ENCODE measurements at places on chromosomes 2 and 18.

GRCh38 chr2:19796035-19796695 is 105.6 kb downstream of the TTC32 start:
- no peak for DNase-seq

DNA sequence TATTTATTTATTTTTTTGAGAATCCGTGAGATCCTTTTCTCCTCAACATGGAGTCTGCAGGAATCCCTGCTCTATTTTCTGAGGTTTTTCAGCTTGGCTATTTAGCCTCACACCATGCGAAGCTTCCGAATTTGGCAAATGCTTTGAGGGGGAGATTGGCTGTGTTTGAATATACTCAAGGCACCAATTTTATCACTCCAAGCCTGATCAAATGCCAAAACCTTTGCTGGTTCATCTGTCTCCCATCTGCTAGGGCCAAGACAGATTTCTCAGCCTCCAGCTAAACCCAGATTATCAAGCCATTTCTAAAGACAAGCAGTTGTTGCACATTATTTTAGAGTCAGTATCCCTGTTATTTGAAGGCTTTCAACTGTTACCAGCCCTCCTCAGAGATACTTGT is 295.7 kb downstream of the XIRP2 start:
- no peak for DNase-seq

DNA sequence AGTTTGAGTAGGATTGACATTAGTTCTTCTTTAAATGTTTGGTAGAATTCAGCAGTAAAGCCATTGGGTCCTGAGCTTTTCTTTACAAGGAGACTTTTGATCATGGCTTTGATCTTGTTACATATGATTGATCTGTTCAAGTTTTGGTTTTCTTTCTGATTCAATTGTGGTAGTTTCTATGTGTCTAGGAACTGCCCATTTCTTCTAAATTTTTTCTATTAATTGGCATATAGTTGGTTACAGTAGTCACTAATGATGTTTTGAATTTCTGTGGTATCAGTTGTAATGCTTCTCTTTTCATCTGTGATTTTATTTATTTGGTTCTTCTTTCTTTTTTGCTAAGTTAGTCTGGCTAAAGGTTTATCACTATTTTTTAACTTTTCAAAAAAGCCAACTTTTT is 73.3 kb upstream of the DLGAP1 start:
- DNase-seq, result no peak

DNA sequence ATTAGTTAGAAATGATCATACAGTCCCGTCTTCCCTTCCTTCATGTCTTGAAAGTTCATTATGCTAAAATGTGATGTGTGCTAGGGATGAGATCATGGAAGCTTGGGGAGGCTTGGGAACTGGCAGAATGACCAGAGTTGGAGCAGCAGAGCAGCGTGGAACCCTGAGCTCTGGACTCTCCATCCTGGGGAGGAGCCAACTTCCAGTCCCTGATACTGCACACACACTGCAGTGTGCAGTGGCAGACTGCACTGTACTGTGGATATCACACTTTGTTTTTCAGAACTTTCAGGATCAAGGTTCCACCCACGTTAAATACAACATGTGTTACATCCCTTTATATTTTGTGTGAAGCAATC is 27.3 kb upstream of the GREB1 start:
- no peak for DNase-seq

DNA sequence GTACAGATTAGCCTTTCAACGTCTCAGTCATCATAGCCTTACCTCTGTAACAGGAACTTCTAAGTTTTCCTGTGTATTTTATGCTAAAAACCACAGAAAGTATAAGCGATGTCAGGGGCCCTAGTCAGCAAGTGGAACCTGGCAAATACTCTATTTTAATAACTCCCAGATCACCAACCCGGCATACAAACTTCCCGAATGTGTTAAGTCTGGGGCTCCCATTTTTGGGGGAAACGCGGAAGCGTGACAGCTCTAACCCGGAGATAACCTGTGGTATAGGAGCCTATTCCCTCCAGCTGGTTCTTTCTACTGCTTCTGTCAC is 574 bp downstream of the NIFK start:
- DNase-seq, result no peak

DNA sequence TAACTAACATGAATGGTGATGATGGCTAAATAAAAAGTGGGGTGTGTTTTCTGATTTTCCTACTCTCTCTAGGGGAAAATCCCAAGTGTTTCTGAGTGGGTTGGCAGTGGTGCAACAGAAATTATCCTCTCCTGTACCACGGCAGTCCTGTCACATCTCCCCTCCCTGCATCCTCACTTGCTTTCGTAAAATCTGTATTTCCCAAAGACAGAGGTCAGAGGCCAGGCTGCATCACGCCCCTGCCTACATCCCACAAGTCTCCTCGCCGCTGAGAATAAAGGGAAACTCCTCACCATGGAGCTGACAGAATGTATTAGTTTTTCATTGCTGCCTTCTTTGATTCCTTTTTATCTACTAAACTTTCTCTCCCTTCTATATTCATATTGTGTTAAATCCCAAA is 13.1 kb downstream of the FBLN7 start:
- DNase-seq, result no peak

- DNase-seq, result no peak
These were observed 60.3 kb downstream of the RTP5 start for GRCh38 chr2:241929551-241930490.

DNA sequence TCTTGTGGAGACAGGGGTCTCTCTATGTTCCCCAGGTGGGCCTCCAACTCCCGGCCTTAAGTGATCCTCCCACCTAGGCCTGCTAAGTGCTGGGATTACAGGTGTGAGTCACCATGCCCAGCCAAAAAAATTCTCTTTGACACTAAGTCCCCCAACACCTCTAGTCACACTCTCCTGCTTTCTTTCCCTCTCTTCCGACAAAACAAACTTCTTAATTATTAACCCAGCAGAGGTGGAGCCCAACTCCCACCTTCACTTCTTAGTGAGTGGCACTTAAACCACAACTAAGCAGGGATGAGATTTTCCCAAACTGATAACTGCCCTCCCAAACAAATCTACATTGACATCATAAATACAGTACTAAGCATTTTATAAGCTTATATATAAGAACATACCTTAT is 60.5 kb upstream of the PMAIP1 start:
- no peak for DNase-seq

GRCh38 chr2:233402789-233403188 is 48.5 kb downstream of the DGKD start:
- DNase-seq, result no peak

Data from left lung (tissue), 14 donors.